Activated naive CD8-positive, alpha-beta T cell treated with anti-CD3 and anti-CD28 coated beads for 36 hours (primary cell): ENCODE measurements at places on chromosomes 13 and 19. TPM values are rescaled to one million over a fixed set of nuclear protein-coding genes. Genes with fewer than 3 reads are reported as not detected.

DNA sequence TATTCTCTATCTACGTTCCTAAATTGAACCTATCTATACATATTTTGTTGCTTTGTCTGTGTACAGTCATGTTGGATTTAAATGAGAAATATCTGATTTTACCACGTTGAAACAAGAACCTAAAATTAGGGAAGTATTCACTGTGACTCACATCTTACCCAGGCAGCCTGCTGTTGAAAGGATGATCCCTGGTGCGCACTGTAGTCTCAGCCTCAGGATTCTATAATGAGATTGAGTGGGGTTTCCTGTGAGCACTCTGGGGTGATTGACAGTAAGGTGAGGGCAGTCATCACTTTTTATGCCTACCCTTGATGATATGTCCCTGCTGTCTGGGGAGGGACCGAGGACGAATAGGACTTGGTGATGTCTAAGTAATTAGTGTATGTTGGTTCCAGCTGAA is 35.4 kb downstream of the PCCA start:
- no peak for DNase-seq

GRCh38 chr19:29315556-29316190 is 102.7 kb upstream of the UQCRFS1 start:
- DNase-seq = no peak

DNA sequence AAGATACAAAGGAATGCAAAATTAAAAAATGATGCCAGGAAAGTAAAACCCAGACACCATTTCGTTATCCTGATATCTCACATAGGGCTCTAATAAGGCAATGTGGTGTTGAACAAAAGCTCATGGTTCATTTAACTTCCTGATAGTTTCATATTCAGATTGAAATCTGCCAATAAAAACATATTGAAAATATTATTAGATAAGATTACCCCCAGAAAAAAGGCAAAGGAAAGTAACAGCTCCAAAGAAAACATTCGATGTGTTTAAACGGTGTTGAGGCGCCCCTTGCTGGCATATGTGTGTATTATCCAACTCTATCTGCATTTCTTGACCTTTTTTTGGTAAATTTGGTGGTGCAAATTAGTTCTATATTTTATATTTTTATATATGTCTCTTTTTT is 75.9 kb downstream of the ESD start:
- peak; percentile 5 for DNase-seq

DNA sequence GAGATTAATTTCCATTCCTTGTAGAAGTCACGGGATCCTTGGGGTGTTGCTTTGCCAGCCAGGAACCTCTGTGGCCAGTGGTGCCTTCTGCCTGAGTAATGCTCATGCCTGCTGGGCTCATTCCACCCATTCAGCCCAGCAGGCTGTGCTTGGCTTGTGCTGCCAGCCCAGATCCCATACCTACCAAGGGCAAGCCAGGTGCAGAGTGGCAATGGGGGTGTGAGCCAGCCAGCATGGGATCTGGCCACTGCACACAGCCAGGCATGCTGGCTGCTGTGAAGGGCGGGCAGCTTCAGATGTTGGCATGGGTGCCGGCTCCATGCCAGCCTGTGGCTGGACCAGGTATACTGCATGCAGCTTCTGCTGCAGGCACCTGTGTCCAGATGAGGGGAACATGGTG is 42.5 kb downstream of the WDFY2 start:
- no peak for DNase-seq

Gene PSG7
- not detected for total RNA-seq

Gene PDX1
- total RNA-seq = not detected
